Pancreas (tissue), 10 donors: ENCODE measurements at places on chromosomes 6 and 20. TPM values are rescaled to one million over a fixed set of nuclear protein-coding genes. Genes with fewer than 3 reads are reported as not detected.

- DNase-seq, result no peak
These were observed 11.8 kb downstream of the CLVS2 start for GRCh38 chr6:123007885-123008284.

GRCh38 chr6:13465734-13466133, 21.7 kb downstream of the GFOD1 start:
- DNase-seq, result no peak

GRCh38 chr6:89045576-89045975, 35.0 kb upstream of the PNRC1 start:
- DNase-seq, result no peak

GRCh38 chr20:20820785-20821483, 108.5 kb upstream of the RALGAPA2 start:
- no peak for DNase-seq

GRCh38 chr20:11907621-11908020, 10.1 kb upstream of the BTBD3 start:
- no peak for DNase-seq

GRCh38 chr6:134721060-134721405, 228.9 kb downstream of the ALDH8A1 start:
- no peak for DNase-seq

DNA sequence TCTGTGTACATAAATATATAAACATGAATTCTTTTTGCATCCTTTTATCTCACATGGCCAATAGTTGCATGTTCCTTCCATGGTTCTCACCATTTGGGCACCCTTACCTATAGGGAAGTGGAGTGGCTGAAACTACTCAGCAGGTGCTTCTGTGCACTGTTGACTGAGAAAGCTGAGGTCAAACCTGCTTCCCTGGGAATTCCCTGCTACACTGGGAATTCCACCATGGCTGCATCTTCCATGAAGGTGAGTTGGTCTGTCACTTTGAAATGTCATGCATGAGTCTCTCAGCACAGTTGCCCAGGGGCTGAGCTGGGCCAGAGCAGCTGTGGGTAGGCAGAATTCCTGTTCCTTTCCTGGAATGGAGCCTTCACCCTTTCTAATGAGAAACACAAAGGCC, 193.8 kb upstream of the PRSS16 start:
- DNase-seq, result no peak

GRCh38 chr6:127338936-127339335, 4.5 kb downstream of the ECHDC1 start:
- DNase-seq, result no peak

GRCh38 chr6:166293731-166294584, 14.2 kb downstream of the PRR18 start:
- no peak for DNase-seq

DNA sequence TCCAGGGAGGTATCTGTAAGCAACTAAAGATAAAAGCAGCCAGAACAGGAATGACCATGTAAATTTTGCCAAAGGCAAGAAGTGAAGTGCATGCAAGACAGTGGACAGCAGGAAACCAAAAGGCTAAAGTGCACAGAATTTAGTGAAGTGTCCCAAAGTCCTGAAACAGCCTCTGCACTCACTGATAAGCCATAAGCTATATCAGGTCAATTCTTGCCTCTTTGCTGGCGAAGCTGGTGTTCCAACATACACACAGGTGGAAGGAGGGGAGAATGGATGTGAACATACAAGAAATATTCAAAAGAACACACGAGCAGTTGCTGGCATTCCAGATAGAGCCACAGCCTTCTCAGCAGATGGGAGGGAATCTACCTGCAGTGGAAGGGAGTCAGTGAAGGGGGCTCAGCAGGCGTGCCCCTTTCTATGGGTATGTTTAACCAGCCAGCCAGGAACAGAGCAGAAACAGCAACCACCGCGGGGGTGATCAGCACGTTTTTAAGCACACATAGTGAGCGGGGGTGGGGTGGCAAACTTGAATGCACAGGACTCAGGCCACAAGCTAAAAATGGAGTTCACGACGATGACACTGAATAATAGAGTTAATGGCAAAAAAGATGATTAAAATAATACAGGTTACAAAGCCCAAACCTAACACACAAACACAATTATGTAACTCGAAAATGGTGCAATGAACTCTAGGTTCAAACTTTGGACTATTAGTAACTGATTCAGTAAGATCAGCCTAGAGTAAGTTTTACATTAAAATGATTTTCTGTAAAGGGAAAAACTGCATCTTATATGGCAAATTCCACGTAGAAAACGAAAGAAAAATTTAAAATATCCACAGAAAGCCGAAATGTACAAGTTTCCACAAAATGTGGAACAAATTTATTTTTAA, 1.2 kb downstream of the ECI2 start:
- peak; percentile 34 for DNase-seq

- DNase-seq, result no peak
These were observed 155.0 kb upstream of the CITED2 start for GRCh38 chr6:139529420-139529819.

DNA sequence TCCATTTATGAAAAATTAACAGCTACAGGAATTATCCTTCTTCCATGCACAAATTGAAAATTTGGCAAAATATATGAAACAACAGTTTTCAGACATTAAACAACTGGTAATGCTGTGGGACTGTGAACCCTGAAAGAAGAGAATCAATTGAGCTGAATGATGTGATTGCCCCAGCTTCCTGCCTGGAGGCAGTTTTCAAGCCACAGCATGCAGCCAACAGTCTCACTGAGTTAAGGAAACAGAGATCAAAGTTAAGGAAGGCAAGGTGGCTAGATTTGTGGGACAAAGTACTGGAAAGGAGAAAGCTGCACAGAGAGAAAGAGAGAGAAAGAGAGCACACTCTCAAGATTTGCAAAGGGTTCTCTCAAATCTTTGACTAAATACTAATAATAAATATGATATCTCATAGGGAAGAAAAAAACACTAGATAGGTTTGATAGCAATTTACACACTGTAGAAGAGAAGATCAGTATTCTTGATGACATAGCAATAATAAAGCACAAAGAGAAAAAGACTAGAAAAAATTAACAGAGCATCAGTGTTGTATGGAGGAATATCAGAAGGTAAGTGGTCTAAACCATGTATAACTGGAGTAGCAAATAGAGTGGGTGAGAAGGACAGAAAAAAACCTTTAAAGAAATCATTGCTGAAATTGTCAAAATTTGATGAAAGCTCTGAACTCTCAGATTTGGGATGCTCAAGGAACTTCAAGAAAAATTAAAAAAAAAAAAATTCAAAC, 70.1 kb upstream of the CNKSR3 start:
- no peak for DNase-seq

GRCh38 chr20:63536997-63537524, at the start of gene PTK6:
Gene PTK6, minus strand, starts transcription at chr20:63537376. Its CDS starts 62 bp downstream, at chr20:63537314.
- peak; percentile 87 for DNase-seq

DNA sequence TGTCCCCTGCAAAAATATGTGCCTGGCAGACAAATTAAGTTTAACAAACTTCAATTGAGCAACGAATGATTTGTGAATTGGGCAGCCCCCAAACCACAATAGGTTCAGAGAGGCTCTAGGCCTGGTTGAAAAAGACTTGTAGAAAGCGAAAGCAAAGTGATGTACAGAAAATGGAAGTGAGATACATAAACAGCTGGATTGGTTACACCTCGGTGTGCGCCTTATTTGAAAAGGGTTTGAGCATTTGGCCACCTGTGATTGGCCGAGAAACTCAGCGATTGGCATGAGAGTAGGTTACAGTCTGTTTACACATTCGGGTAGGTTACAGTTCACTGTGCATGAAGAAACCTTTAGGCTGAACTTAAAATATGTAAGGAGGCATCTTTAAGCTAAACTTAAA, 136.9 kb downstream of the CD83 start:
- DNase-seq, result no peak

DNA sequence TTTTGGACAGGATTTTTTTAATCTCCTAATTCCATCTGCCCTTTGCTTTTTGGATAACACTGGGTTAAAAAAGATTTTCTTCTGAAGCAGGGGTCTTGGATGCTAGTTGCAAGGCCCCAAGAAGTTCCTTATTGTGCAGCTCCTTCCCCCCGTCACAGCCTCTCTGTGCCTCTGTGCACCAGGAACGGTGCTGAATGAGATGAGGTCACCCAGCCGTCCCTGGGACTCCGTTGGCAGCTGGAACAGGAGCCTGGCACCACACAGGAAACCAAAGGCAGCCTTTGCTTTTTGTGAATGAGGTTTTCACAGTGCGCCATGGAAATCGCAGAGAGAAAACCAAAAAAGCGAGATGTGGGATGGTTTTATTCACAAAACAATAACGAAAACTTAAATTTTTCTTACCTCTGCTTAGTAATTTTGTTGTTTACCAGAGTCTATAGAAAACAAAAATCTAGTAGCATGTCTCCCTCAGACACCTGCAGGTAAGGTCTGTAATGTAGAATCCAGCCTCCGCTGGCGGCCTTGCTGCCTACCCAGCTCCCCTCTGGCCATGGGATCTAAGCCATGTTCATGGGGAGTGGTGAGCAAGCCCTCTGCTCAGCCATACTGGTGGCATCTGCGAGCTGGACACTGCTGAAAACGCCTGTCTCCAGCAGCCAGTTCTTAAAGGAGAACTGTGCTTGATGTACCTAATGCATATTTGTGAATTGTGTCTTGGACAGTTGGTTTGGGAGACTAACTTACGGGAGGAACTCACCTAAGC, 40.4 kb upstream of the SYNJ2 start:
- no peak for DNase-seq

- DNase-seq, result peak; percentile 57
These were observed 704 bp downstream of the TOP1 start for GRCh38 chr20:41029150-41029901.

GRCh38 chr6:143333081-143333480, 117.4 kb downstream of the ADAT2 start:
- DNase-seq, result no peak

DNA sequence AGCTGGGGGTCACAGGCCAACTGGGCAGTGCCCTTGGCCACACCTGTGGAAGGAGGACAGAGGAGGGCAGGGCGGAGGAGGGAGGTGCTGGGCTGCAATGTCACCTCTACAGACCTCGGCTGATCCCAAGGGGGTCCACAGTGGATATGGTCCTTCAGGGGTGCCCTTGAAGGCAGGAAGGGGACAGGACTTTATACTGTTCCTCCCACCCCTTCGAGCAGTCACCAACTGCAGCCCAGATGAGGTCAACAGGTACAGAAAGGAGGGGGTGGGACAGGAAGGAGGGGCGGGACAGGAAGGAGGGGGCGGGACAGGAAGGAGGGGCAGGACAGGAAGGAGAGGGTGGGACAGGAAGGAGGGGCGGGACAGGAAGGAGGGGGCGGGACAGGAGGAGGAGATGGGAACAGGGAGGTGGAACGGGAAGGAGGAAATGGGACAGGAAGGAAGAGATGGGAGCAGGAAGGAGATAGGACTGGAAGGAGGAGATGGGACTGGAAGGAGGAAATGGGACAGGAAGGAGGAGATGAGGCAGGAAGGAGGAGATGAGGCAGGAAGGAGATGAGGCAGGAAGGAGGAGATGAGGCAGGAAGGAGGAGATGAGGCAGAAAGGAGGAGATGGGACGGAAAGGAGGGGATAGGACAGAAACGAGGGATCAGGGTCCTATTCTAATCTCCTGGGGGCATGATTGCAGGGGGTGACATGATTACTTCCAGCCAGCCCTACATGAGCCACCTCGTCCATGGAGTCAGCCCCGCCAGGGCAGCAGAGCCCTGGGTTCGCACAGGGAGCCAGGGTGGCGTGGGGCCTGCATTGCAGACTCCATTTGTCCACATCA, 19.4 kb upstream of the MRGBP start:
- peak; percentile 42 for DNase-seq

HCK gene
- total RNA-seq, result 0.42 TPM

HCRTR2 gene
- not detected for total RNA-seq

CST9L gene
- not detected for total RNA-seq

COL9A3 gene
- total RNA-seq, result 1.7 TPM

GPR6 gene
- total RNA-seq, result not detected

DOK5 gene
- 0.24 TPM for total RNA-seq

OPRL1 gene
- total RNA-seq, result 0.87 TPM

DSTN gene
- 192 TPM for total RNA-seq
